Stimulated activated CD8-positive, alpha-beta memory T cell treated with anti-CD3 and anti-CD28 coated beads, Interleukin-4, amount 100 ng/mL, for 1 hour (primary cell): ENCODE measurements at places on chromosomes 2 and 18.

GRCh38 chr2:47891369-47892337 is 14.6 kb downstream of the FBXO11 start:
- DNase-seq: no peak

DNA sequence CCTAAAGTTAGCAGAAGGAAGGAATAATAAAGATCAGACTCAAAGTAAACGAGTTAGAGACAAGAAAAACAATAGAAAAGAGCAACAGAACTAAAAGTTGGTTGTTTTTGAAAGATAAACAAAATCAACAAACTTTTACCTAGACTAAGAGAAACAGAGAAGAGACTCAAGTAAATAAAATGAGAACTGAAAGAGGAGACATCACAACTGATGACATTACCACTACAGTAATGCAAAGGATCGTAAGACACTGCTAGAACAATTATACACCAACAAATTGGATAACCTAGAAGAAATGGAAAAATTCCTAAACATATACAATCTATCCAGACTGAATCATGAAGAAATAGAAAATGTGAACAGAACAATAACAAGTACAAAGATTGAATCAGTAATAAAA is 139.3 kb downstream of the CD226 start:
- no peak for DNase-seq

DNA sequence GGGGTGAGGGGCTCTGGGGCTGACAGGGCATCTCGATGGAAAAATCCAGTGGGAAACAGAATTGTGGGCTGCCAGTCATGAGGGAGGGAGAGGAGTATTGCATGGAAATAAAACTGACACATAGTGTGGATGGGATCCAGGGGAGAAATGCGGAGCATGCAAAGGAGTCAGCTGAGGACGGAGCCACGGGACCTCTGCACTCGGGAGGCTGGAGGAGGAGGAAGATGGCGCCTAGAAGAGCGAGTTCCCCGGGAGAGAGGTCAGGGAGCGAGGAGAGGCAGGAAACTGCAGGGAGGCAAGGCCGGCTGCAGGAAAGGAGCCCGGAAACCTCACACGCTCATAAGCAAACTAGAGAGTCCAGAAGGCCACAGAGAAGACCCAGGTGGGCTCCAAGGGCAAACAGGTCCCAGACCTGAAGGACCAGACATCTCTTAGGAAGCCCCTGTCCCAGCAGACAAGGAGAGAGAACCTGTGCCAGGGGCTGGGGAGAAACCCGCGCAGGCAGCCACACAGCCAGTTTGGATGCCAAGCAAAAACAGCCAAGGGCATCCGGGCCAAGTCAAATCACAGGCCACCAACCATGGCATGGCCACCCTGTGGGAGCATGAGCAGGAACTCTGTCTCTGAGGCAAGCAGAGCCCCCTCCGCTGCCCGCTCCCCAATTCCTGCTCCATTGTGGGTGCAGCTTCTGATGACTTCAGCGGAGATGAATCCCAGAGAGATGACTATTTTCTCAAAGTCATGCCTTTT is 218.8 kb upstream of the ID2 start:
- DNase-seq: no peak

- no peak for DNase-seq
Observed at GRCh38 chr2:102790091-102790455, 28.2 kb downstream of the TMEM182 start.

DNA sequence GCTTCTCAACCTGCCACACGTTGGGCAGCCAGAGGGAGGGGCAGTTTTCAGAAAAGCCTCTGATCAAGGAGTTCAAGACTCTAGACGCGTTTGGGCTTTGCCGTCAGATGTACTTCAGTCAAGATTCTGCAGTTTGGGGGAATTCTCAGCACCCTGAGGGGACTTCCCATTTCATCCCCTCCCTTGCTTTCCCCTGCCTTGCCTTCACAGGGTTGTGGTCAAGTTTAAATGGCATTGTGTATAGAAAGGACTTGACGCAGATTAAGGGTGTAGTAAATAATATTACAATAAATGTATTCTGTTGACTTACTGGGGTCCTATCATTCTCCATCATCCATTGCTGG is 198.3 kb upstream of the NABP1 start:
- DNase-seq: no peak

DNA sequence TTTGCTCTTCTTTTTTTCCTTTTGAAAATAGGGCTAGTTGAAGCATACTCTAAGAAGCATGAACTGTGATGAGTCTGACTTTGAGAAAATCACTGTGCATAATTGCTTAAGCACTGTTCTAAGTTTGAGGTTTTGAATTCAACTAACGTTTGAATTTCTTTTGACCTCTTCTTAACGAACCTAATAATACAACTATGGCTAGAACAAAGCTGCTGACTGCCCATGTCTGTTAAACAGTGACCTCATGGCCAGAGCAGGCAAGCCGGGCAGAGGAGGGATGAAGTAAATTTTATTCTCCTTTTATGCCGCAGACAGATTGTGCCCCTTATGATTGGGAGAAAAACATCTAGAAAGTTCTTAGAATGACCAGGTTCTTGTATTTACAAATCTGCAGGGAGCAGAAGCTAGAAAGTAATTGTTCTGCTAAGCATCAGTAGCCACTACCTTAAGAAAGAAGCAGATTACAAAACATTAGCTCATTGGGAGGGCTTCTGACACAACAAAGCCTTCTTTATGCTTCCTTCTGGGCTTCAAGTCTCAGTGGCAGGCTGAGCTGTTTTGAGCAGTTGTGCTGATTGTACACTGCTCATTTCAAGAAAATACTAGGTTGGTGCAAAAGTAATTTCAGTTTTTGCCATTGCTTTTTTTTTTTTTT is 97.8 kb upstream of the RASGRP3 start:
- no peak for DNase-seq

GRCh38 chr2:7847321-7847720 is 834.5 kb upstream of the ID2 start:
- no peak for DNase-seq

- no peak for DNase-seq
Observed at GRCh38 chr2:68521037-68521436, 53.7 kb downstream of the APLF start.
